ENCODE measurements at places on chromosomes 4 and X.

DNA sequence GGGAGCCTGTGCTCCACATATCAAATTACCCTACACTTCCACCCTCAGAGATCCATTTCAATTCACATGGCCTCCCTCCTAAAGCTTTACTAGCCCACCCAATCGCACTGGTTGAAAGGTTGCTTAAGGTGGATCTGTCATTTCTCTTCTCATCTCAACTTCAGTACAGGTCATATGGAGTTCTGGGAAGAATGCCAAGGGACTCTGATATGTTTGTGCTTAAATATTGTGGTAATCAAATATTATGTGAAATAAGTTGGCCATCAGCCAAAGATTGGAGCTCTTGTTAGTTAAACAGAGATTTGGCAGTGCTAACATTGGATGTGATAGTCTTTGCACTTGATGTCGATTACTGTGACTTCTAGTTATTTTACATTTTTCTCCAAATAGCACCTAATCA, 20.5 kb downstream of the SEPTIN6 start:
- DNase-seq, result no peak

DNA sequence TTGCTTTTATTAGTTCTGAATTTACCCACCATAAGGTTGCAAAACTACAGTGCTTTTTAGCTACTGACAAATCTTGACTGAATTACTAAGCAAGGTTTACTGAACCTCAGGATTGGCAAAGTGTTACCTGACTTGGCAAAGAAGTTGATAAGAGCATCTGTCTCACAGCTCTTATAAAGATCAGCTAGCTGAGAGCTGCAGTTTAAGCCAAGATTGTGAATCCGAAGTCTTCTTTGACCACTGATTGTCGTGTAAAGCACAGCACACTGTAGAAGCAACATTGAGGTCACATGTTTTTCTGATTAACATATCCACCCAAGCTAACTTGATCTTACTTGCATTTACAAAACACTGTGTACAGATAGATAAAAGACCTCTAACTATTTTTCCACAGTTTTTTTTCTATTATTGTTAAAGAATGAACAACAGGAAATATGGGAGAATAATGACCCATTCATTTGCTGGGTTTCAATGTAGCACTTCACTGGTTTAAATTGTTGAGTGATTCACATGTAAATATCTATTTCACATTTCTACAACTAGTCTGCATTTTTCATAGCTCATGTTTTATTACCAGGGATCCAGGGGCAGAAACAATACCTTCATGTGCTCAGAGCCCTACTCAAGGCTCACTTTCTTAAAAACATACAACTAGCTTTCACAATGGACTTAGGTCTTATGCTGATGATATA, 54.0 kb downstream of the METTL14 start:
- DNase-seq, result no peak

GRCh38 chrX:12722314-12722713, 68.9 kb upstream of the PRPS2 start:
- no peak for DNase-seq

GRCh38 chr4:22668301-22668700, 24.4 kb upstream of the GBA3 start:
- no peak for DNase-seq

DNA sequence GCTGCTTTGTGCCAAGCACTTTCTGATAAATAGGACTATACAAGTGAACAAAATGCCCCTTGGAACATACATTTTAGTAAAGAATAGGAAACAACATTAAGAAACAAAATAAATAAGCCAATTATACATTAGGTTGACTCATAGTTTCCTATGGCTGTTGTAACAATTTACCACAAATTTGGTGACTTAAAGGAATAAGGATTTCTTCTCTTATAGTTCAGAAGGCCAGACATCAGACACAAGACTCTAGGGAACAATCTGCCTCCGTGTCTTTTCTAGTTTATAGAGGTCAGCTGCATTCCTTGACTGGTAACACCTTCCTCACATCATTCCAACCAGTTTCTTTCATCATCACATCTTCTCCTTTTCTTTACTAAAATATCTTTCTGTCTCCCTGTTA, 235.9 kb upstream of the PCDH18 start:
- DNase-seq, result no peak

GRCh38 chr4:163598489-163598888, 104.0 kb downstream of the TMA16 start:
- DNase-seq, result no peak

GRCh38 chr4:113636877-113637276, 124.7 kb downstream of the CAMK2D start:
- no peak for DNase-seq

DNA sequence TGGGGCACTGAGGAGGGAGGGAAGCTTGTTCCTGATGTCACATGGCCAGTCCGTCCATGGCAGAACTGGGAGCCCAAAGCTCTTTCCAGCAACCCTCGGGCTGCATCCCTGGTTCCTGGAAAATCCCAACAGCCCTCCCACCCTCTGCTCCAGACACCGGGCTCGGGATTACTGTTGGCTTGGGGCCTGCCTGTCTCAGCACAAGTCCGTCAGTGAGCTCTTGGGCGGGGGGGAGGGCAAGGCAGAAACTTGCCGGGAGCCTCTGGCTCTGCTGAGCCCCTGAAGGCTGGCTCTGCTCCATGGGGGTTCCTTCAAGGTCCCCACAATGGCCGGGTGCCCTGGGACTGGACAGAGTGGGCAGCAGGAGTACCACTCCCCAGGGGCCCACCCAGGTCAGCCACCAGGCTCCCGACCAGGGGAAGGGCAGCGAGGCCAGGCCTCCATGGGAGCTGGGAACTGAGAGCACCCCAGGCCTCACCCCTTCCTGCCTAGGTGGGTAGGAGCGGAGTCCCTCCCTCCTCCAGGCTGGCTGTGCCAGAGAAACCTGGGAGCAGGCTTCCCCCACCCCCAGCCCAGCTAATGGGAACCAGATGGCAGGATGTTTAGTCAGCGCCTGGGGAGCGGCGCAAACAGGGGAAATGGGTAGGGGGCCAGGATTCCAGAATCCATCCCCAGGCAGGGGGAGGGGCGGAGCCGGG, 6.4 kb upstream of the HAUS7 start:
- DNase-seq, result no peak

GRCh38 chrX:92230628-92231027, 451.5 kb downstream of the PCDH11X start:
- DNase-seq, result no peak

GRCh38 chr4:66130042-66130441, 459.8 kb upstream of the EPHA5 start:
- DNase-seq, result no peak

GRCh38 chr4:55249476-55249875, 96.6 kb upstream of the SRD5A3 start:
- DNase-seq, result no peak

GRCh38 chr4:22900876-22901275, 208.1 kb downstream of the GBA3 start:
- DNase-seq, result peak; percentile 19

- no peak for DNase-seq
Measured at GRCh38 chrX:49120091-49120490, 3.4 kb downstream of the GPKOW start.

- no peak for DNase-seq
Measured at GRCh38 chr4:94365304-94365703, 22.7 kb upstream of the HPGDS start.

GRCh38 chr4:78742300-78742699, 33.9 kb upstream of the BMP2K start:
- DNase-seq, result no peak

GRCh38 chr4:7698584-7698983, 241.1 kb downstream of the AFAP1 start:
- no peak for DNase-seq

GRCh38 chrX:103666202-103667107, 20.0 kb downstream of the MORF4L2 start:
- DNase-seq, result no peak

DNA sequence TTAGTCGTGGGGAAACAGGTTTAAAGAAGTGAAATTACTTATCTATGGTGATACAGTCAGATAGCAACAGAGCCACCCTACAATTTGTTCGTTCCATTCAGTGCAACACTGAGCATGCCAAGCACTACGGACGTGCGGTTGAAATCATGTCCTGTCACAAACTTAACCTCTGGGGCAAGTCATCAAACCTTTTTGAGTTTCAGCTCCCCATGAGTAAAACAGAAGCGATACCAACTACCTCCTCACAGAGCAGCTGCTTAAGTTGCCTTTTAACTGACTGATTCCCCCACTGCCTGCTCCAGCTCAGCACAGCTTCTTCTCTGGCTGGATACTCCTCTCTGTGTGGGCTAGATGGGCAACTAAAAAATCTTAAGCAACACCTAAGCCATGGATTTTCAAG, 36.0 kb downstream of the LHFPL1 start:
- DNase-seq, result no peak

GRCh38 chrX:13685126-13685763, 3.7 kb upstream of the RAB9A start:
- no peak for DNase-seq

- no peak for DNase-seq
Measured at GRCh38 chr4:82515705-82516104, 46.1 kb downstream of the TMEM150C start.

GRCh38 chrX:154775419-154776349, 13.0 kb downstream of the DKC1 start:
- no peak for DNase-seq

- no peak for DNase-seq
Measured at GRCh38 chrX:34884817-34885216, 57.8 kb upstream of the FAM47B start.

DNA sequence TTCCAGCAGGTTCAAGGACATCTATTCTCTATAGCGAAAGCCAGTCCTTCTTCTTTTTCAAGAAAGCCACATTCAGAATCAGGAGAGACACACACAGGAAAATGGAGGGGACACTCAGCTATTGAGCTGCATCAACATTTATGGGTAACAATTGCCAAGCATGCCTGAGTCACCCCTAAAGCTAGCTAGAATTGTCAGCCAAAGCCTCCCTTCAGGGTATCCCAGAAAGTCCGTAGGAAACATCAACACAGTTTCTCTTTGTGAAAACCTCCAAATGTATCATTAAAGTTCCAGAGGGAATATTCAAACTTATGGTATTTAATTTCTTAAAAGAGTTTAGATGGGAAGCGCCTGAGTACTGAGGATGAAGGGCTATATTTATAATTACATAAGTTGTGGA, 331.1 kb upstream of the SLC7A11 start:
- DNase-seq, result no peak

DNA sequence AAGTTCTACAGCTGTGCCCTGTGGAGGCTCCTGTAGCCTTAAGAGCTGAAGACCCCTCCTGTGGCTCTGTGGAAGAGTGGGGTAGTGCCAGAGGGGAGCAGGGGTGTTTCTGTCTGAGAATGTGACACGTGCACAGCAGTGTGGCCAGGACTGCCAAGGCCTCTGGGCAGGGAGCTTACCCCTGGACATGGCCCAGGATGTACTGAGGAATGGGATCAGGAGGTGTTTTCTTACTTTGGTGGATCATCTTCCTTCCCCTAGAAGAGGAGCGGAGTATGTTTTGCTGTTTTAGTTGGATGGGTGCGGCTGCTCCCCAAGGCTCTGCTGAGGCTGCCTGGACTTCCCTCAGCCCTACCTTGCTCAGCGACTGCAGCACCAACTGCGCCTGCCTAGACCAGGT, 342.6 kb downstream of the ARHGAP10 start:
- DNase-seq, result no peak

- DNase-seq, result peak; percentile 26
Measured at GRCh38 chrX:36961590-36961989, 46.6 kb upstream of the FAM47C start.

GRCh38 chr4:149752729-149753128, 62.9 kb downstream of the IQCM start:
- no peak for DNase-seq

DNA sequence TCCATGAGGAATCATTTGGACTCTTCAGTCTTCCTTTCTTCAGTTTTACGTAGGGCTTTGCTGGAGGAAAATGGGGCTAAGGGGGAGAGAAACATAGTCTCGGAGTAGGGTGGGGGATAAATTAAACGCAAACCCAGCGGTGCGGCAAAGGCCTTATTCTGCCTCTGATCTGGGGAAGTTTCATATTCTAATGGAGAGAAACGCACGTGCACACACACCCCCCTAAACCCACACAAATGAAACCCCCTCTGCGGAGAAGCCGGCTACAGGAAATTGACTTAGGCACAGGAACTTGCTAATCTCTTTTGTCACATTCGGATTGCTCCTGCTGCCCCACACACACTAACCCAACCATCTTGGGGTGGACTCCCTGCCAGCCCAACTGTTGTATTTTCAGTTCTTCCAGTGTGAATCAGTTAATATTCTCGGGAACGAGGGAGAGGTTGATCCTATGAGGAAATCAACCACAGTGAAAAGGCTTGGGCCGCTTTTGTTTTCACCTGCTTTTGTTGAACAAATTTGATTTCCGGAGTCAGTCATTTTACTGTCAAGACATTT, at the start of gene RHOH:
Gene RHOH (plus strand): TSS at position 308 of the 558 bp plus-strand sequence. CDS start 46,356 bp downstream, outside the sequence.
- DNase-seq, result no peak

GRCh38 chrX:65093658-65094057, 117.4 kb upstream of the ZC4H2 start:
- DNase-seq, result no peak

DNA sequence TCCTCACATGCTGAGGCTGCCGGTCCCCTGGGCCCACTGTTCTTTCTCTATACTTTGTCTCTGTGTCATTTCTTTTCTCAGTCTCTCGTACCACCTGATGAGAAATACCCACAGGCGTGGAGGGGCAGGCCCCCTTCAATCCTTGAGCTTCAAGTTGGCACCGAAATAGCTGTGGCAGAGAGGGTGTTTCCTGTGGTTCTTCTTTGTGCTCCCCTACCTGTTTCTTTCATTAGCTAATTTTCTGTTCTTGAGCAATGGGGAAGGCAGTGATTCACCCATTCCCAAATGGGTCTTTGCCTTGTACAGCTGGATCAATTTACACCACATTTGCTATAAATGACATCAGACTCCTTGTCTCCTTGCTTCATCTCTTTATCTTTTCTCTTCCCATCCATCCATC, 2.1 kb upstream of the CYSLTR1 start:
- DNase-seq, result no peak

GRCh38 chr4:87489678-87490077, 39.5 kb downstream of the SPARCL1 start:
- no peak for DNase-seq

DNA sequence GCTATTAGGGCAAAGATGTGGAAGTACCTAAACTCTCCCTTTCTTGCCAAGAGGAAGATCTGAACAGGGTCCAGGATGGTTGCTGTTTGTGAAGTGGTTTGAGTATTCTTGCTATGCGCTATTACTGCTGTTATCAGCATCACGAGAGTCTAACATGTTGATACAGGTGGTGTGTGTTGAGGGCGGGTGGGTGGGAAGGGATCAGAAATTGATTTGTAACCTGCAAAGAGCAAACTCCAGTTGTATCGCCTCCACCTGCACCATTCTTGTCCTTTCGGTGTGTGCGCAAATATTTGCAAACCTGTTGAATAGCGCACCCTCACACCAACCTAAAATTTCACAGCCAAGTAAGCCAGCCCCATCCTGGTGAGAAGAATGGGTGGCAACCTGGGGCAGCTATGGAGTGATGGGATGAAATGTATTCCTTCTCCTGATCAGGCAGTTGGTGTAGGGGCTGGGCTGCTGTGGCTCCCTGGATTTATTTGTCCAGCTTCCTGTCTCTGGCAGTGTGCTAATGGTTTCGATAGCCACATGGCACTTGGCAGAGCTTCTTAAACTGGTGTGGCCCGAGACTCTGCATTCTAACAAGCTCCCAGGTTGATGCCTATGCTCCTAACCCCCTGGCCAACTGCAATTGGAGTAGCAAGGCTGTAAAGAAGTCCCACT, 102.6 kb upstream of the SCML1 start:
- DNase-seq, result no peak

All from glutamatergic neuron (in vitro differentiated cells).